ENCODE measurements at places on chromosomes 16 and 17.
A peak's percentile ranks its signal among the peaks of the same experiment; 100 is the strongest.

GRCh38 chr17:15256689-15257088 is 8.4 kb downstream of the PMP22 start:
- DNase-seq = no peak

DNA sequence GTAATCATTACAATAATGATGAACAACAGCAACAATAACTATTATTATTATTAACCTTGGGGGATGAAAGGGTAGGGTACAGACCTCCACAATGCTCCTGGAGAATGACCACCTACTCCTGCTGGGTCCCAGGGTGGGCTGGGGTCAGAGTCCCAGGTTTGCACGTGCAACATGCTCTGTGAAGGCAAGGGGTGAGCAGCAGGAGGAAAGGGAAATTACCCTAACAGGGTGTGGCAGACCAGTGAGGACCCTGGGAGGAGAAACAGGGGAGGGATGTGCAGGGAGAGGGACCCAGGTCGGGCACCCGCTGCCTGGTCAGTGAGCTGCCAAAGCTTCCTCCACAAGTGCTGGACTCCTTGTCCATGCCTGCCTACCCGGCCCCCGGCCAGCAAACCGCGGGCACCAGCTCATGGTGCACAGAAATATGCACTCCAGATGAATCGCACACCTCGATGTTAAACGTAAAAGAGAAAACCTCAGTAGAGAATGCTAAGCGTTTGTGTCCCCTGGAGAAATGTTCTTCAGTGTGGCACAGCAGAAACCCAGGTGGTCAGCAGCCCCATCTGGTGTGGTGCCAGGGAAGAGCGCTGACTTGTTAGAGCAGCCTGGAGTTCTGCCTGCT is 767.1 kb downstream of the KCNJ18 start:
- DNase-seq = no peak

- DNase-seq = no peak
Measured at GRCh38 chr17:74680941-74681340, 31.8 kb downstream of the CD300LF start.

DNA sequence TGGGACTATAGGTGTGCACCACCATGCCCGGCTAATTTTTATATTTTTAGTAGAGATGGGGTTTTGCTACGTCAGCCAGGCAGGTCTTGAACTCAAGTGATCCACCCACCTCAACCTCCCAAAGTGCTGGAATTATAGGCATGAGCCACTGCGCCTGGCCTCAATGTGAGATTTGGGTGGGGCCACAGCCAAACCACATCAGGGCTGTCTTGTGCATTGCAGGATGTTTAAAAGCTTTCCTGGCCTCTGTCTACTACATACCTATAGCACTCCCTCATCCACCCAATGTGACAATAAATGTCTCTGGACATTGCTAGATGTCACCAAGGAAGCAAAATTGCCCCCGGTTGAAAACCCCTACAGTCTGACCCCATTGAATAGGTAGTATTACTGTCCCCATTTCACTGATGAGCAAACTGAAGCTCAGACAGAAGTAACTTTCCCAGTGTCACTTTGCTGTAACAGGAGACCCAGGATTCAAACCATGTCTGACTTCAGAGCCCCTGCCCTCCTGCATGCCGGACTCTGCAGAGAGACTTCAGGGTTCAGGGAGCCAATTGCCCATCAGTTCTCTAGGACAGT is 3.6 kb upstream of the MAP3K14 start:
- DNase-seq = peak; percentile 93

GRCh38 chr16:52318302-52319009 is 228.5 kb downstream of the TOX3 start:
- no peak for DNase-seq

DNA sequence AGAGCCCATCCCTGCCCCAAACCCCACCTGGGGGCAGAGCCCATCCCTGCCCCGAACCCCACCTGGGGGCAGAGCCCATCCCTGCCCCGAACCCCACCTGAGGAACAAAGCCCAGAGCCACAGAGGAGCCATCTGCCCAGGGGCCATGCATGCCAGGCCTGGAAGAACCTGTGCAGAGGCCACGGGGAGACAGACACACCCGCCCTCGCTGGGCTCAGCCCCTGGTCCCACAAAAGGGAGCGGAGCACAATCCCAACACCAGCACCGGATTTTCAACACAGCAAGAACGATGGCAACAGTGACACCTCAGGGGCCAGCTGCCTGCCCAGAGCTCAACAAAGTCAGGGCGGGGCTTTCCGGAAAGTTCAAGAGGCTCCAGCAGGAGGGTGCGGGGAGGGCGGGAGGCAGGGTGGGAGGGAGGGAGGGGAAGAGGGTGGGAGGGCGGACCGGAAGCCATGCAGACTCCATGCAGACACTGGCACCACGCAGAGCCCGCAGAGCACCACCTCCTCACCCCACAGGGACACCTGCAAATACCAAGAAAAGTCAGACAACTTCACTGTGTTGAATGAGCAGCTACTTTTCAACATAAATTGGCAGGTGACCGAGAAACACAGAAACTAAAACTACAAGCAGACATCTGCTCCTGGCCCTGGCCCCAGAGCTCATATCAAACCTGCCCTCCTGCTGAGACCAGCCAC is 27.9 kb upstream of the C16orf95 start:
- DNase-seq = no peak

- peak; percentile 37 for DNase-seq
Measured at GRCh38 chr17:31549121-31549524, 157.6 kb downstream of the RAB11FIP4 start.
